Myocyte (in vitro differentiated cells): ENCODE measurements at places on chromosomes 7 and 10.

GRCh38 chr7:83824214-83824613, 175.3 kb upstream of the SEMA3E start:
- DNase-seq: no peak

GRCh38 chr10:86802473-86803108, 46.2 kb downstream of the BMPR1A start:
- DNase-seq: no peak

DNA sequence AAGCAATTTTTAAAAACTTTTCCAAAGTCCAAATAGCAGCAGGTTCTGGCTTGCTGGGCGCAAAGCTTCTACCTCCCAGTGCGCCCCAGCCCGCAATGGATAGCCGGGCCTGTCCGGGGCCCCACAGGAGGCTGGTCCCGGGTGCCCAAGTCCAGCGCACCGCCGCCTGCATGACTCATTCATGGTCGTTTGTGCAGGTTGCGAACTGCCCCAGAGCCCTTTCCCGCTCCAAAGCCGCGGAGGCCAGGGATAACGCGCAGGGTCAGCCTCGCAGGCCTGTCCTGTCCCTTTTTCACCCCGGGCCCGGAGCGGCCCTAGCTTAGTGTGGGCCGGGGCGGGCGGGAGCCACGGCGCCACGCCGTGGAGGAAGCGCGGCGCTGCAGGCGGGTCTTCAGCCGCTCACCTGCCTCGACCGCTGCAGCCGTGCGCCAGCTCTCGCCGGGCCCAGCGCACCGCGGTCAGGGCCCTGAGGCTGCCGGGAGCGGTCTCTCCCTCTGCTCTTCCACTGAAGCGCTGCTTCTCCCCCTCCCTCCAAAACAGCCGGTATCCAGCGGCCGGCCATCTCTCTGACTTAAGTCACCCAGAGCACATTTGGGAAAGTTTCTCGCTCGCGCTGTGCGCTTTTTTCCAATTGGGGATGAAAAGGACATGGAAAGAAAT, 1.7 kb upstream of the EGR2 start:
- peak; percentile 82 for DNase-seq

GRCh38 chr10:121914661-121915060, 13.2 kb downstream of the ATE1 start:
- no peak for DNase-seq

GRCh38 chr7:151012911-151013347, 11.4 kb downstream of the ATG9B start:
- DNase-seq: peak; percentile 31

DNA sequence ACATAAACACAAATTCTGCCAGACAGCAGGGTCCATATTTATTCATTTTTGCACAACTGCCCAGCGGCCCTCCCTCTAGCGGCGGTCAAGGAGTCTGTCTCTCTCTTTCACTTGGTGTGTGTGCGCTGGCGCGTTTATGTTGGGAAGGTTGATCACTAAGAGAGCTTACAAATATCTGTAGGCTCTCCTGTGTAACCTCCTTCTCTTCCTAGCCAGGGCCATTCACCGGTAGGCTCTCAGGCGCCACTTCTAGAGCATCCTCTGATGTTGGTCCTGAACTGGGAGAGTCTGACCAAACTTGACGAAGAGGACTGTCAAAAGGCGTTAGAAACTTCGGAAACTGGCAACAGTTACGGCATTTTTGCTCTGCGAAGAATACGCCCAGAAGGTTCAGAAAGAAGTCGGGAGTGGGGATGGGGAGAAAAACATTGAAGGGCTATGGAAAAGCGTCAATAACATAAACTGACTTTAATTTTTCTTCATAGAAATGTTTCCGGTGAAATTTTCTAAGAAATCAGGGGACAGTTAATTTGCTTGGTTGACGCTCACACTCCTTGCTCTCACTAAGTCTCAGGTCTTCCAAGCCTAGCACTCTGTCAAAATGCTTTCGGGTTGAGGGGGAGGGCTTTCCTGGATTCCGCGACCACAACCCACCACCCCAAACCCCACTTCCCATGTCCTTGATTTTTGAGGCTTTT, 731.1 kb downstream of the ZWINT start:
- DNase-seq: no peak

GRCh38 chr7:91949221-91950009, 8.8 kb downstream of the AKAP9 start:
- peak; percentile 96 for DNase-seq

DNA sequence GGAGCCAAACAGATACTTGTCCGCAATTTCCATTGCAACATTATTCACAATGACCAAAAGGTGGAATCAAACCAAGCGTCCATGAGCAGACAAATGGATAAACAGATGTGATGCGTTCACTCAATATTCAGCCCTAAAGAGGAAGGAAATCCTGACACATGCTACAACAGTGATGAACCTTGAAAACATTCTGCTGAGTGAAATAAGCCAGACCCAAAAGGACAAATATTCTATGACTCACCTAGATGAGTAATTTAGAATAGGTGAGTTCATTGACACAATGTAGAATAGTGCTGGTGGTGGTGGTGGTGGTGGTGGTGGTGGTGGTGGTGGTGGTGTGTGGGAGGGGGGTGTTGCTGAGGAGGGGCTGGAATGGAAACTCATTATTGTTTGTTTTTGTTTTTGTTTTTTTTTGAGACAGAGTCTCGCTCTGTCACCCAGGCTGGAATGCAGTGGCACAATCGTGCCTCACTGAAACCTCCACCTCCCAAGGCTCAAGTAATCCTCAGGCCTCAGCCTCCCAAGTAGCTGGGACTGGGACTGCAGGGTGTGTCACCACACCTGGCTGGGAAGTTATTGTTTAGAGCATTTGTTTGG, 28.6 kb downstream of the SMKR1 start:
- DNase-seq: peak; percentile 25

DNA sequence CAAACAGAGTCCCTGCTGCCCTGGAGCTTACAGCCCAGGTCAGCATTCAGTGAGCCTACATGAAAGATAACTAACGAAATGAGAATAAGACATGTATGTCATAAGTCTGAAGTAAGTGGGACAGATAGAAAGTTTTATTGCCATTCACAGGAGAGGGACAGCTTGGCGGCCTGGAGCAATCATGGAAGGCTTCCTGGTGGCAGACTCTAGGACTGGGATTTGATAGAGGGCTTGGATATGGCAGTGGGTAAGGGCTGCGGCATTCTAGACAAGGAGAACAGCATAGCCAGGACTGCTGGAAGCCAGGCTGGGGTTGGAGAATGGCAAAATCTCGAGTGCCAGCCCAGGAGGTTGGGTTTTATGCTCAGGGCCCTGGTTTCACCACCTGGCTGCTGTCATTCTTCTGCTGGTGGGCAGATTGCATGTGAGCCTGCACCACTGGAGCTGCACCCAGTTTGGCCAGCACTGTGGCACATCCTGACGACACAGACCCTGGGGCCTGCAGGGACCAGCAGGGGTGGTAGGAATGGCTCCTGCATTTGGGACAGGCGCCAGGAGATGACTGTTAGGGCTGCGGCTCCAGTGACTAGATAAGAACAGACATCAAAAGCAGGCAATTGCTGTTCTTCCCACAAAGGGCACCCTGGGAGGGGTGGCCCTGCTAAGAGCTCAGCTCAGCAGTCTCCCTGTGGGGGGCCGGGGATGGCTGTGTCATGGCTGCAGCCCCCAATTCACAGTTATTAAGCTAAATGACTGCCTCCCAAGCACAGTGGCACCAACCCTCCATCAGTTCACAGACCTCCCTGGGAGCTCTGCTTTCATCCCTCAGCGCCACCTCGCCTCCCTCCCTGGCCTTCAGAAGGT, 161.1 kb downstream of the RPS24 start:
- peak; percentile 79 for DNase-seq

- DNase-seq: no peak
These were observed 774.4 kb upstream of the POM121L12 start for GRCh38 chr7:52261057-52261456.

DNA sequence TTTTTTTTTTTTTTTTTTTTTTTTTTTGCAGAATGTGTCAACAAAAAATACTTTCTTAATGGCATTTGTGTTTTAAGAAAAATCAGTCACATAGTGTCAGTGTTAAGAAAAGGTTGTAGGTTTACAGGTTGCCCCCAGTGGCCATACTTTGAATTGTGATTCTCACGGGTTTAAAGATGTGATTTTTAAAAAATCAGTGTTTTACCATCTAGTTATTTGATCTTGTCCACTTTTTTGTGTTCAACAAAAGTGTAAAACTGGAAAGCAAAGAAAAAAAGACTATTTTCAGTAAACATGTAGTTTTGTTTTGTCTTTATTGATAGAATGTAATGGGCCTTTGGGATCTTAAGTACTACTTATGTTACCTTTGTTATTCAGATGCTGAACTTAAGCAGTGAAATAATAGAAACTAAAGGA, 25.7 kb downstream of the SUV39H2 start:
- DNase-seq: peak; percentile 36

DNA sequence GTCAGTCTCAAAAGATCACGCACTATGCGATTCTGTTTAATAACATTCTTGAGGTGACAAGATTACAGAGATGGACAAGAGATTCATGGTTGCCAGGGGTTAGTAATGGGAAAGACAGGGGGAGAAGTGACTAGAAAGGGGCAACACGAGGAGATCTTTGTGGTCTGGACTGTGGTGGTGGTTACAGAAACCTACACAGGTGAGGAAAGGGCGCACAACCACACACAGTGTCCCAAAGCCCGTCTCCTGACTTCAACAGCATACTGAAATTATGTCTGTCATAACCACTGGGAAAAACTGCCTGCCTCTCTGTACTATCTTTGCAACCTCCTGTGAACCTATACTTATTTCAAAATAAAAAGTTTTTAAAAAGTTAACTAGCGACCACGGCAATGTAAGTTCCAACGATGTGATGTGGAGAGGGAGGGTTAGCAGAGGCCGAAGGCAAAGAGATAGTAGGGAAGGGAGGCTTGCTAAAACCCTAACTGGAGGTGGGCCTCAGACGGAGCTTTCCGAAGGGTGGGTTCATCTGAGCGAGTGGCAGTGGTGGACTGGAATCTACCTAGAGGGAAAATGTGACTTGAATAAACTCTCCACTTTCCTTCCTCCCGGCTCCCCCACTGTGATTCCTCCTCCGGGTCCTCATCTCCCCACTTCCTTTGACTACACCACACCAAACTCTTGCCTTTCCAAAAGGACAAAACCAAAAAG, 43.7 kb downstream of the GNA12 start:
- no peak for DNase-seq

- no peak for DNase-seq
These were observed 44.8 kb downstream of the JAZF1 start for GRCh38 chr7:28135760-28136159.

DNA sequence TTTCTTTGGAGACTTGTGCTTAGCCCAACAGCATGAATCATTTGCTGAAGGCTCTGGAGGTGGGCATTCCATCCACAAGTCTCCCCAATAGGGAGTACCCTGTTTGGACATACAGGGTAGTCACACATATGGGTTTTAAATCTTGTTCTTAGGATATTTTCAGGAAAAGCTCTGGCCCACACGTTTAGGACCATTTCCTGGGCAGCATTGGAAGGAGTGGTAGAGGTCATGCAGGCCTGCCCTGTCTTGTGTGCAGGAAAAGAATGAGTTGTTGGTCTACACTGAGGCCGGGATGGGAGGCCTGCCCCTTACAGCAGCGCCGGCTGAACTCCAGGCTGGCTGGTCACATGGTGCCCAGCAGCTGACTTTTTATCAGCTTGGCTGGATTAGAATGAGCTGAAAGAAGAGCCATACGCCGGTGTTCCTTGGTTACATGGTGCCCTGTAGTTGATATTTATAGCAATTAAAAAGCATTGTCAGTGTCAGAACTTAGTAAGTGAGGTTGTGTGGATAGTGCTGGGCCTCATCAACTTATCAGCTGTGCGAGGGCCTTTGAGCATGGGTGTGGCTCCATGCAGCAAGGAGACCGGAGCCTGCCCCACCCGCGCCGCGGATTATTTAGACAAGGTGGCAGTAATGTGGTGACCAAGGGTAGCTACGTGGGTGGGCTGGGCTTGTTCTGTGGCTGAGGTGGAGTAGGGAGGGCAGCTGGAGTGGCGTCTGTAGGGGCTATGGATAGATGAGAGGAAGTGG, 28.6 kb downstream of the OGDH start:
- DNase-seq: peak; percentile 91

DNA sequence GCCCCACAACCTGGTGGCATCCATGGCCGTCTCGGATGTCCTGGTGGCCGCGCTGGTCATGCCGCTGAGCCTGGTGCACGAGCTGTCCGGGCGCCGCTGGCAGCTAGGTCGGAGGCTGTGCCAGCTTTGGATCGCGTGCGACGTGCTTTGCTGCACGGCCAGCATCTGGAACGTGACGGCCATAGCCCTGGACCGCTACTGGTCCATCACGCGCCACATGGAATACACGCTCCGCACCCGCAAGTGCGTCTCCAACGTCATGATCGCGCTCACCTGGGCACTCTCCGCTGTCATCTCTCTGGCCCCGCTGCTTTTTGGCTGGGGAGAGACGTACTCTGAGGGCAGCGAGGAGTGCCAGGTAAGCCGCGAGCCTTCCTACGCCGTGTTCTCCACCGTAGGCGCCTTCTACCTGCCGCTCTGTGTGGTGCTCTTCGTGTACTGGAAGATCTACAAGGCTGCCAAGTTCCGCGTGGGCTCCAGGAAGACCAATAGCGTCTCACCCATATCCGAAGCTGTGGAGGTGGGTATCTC, 1.1 kb downstream of the HTR5A start:
- DNase-seq: no peak

- DNase-seq: no peak
These were observed 658.2 kb downstream of the LRMDA start for GRCh38 chr10:76089556-76090180.

DNA sequence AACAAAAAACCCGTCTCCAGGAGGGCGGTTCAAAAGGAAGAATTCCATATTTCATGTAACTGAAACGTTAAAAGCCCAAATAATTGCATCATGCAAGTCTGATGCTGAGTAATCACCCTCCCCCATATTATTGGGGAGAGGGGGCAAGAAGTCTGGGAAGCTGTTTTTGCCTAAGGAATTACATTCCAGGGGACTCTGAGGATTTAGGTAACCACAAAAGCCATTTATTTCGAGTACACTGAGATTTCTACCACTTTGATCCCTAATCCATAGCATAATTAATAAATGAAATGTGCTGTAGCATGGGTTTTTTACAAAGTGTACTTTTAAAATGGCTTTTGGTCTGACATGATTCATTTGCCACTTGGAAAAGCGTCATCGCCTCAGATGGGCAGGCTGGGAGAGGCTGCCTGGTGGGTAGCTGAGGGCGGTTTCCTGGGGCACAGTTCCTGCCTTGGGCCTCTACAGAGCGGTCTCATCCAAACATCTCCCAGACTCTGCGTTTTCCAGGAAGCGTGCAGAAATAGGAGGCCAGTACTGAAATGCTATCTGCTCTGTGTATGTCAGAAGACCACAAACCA, 106.5 kb downstream of the TCF7L2 start:
- DNase-seq: peak; percentile 33

GRCh38 chr7:90931986-90932916, 332.0 kb upstream of the FZD1 start:
- peak; percentile 95 for DNase-seq

DNA sequence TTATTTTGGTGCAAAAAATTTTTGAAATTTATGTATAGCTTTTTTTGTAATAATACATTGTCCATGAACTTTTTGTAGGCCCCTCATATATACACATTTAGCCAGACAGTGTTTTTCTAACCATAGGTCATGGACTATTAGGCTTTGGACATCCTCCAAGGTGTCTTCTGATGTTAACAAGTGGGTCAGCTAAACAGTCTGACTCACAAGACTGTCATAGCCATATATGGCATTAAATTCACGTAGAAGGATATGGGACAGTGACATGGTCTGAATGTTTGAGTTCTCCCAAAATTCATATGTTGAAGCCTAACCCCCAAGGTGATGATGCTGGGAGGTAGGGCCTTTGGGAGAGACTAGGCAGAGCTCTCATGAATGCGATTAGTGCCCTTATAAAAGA, 14.0 kb upstream of the NUB1 start:
- peak; percentile 21 for DNase-seq
